Transverse colon (tissue), 4 donors: ENCODE measurements at places on chromosomes 7 and 10.

DNA sequence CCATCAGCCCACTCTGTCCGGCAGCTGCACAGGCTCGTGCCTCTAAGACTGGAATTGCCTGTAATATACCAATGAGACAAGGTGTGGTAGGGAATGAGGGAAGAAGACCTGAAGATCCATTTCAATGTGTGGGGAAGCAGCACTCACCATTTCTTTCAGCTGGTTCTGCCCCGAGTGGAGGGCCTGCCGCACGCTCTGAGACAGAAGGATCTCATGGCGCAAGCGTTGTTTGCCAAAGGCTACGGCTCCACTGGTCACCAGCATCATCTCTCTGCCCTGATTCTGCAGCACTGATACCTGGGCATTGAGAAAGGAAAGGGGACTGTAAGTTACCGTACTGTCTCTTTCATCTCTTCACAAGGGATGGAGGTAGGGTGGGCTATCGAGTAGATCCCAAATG lies 19.4 kb downstream of the ALDH18A1 start:
- no peak for DNase-seq

- DNase-seq = no peak
Observed at GRCh38 chr7:50869108-50869725, 86.5 kb upstream of the GRB10 start.

- DNase-seq = no peak
Observed at GRCh38 chr10:31678139-31678536, 250.5 kb downstream of the ARHGAP12 start.

DNA sequence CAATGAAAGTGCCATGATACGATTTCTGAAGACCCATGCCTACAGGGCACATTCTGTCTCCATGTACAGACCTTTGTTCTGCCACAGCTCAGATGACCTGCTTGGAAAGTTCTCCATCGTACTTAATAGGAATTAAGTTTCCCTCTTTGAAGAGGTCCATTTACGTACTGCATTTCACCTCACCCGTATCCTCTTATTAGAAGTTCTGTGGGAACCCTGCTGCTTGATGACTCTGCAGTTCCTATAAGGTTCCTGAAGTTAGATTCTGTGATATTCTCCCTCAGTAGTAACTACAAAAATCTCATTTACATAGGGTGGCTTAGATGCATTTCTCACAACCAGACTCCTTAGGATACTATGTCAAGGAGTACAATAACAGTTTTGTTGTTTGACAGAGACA lies 50.9 kb downstream of the MINDY3 start:
- DNase-seq = no peak

DNA sequence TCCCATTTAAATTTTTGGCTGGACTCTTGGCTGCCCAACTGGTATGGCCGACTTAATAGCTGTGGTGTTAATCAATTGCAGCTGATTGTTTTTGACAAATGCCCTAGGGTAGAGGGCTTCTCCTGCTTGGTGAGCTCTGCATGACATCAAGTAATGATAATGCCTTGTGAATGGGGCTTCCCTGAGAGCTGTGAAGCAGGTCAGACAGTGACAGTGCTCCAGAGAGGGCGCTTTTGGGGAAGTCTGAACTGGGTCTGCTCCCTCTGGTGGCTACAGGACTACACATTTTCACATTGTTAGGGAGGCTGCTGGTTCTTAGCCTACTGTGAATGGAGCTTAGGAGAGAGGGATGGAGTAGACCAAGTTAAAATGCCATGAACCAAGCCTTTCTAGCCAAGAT lies 98.8 kb downstream of the SDK1 start:
- DNase-seq = no peak
